EH (cell line): ENCODE measurements at places on chromosomes 6 and 20.

DNA sequence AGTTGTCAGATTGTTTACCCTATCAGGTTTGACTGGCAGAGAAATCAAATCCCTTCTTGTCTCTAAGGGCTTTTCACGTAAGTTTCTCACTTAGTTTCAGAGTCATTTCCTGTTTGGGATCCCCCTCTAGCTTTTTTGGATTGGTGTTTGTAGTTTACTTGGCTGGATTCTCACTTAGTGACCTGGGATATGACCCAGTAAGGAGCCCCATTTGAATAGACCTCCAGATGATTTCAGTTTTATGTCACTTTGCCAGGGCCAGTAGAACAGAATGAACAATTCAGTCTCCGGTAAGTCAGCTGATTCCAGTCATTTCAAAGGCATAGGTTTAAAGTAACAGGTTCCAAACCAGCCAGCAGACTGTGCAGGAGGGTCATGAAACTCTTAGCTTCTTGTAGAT is 8.2 kb downstream of the FAM135A start:
- DNase-seq = no peak

GRCh38 chr6:47922391-47922790 is 140.6 kb downstream of the OPN5 start:
- DNase-seq = no peak

DNA sequence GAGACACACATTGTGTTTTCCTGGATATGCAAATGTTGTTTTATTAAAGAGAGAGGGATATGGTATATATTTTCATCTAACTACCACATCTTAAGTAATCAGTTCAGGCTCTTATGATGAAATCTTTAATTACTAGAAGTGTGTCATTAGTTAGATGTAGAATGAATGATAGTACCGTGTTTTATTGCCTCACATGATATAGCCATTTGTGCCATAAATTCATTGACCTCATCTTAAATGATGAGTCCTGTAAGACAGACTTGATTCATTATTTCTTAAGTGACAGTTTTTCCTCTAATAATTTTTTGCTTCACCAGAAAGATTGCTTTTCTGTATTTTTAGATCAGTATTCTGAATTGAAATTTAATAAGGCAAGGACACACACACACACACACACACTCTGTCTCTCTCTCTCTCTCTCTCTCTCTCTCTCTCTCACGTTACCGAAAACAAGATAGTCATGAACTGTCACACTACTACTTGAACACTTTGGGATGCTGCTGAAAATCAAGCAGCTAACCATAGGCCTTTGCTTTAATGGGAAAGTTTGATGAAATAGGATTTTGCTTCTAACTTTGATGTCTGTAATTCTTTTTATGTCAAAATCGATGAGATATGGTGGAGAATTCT is 140.5 kb downstream of the SOBP start:
- no peak for DNase-seq

- no peak for DNase-seq
Measured at GRCh38 chr20:10954137-10954840, 280.5 kb upstream of the JAG1 start.

DNA sequence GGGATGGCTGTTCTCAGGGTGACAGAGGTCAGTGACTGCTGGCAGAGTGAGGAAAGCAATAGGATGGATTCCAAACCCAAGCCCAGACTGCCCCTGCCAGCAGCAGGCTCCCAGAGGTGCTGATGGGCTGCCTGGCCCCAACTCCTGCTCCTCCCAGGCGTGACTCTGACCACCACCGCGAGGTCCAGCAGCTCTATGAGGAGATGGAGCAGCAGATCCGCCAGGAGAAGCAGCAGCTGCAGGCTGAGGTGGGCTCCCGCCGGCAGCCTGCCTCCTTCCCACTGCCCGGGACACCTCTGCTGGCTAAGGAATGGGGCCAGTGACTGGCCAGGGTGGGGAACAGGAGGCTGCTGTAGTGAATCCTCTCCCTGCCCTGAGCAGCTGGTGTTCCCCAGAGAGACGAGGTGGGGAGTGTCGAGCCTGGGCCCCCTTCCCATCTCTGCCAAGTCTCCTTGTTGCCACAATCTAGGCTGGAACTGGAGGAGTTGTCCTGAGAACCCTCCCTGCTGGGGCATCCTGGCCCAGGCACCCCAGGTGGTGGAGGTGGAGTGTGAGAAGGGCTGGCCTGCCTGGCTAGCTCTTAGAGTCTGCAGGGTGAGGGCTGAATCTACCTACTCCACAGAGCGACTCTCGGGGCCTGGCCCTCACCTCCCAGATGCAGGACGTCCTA is 20.4 kb downstream of the RAB44 start:
- DNase-seq = no peak

- DNase-seq = no peak
Measured at GRCh38 chr6:91653895-91654294, 1067.0 kb upstream of the MAP3K7 start.

- DNase-seq = no peak
Measured at GRCh38 chr6:149492798-149493343, 8.1 kb upstream of the ZC3H12D start.

- no peak for DNase-seq
Measured at GRCh38 chr20:36320898-36321695, 15.0 kb downstream of the DLGAP4 start.

- DNase-seq = no peak
Measured at GRCh38 chr6:18102783-18103509, 19.5 kb downstream of the NHLRC1 start.

- no peak for DNase-seq
Measured at GRCh38 chr6:168226061-168226752, 93.4 kb downstream of the DACT2 start.

DNA sequence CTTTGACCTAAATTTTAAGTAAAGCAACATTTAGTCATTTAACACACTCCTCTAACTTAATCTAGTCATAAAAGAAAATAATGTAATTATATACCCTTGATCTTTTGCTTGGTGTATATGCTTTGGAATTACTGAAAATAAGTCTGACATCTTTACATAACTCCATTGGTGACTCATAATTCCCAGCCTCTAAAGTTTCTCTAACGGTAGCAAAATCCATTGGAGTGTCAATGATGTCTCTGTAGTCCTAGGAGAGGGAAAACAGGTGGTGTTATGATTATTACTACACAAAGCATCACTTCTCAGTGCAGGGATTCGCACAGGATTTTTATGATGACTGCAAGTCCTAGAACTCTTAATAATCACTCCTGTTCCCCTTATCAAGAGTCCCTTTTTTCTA is 80.2 kb downstream of the IRAK1BP1 start:
- DNase-seq = peak; percentile 39

DNA sequence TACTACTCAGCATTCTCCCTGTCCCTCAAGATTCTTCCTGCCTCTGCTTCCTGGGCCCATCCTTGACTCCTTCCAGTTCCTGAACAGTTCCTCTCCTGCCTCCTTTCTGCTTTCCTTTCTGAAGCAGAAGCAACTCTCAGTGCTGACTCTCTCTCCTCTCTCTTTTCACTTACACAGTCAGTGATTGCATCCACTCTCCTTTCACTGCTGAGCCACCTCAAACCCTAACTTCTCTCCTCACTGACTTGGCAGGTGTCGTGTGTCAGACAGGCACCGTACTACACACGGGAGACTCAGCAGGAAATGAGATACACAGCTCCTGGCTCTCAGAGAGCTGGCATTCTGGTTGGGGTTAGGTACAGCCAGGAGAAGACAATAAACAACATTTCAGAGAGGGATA is 5.6 kb downstream of the ABHD16A start:
- no peak for DNase-seq

DNA sequence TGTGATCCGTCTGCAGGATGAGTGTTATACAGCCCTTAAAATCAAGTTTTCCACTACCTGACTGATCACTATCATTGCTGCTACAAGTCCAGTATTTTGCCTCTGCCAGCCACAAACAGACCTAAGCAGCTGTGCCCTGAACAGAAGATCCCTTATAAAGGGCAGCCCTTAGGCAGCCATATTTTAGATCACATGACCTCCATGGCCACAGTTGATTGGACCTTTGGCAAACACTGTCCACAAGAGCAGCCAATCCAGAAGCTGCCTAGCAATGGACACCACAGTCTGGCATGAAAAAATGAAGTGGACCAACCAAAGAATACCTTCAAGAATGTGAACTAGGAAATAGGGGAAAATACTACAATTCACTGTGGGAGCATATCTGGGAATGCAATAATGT is 50.8 kb downstream of the MC3R start:
- DNase-seq = no peak

GRCh38 chr6:167892835-167893815 is 66.4 kb downstream of the AFDN start:
- peak; percentile 31 for DNase-seq

GRCh38 chr6:64270083-64270482 is 634.5 kb downstream of the PHF3 start:
- DNase-seq = no peak

GRCh38 chr20:48474022-48474421 is 353.8 kb downstream of the PREX1 start:
- DNase-seq = no peak

- DNase-seq = no peak
Measured at GRCh38 chr6:167546611-167547327, 221.9 kb downstream of the TTLL2 start.

DNA sequence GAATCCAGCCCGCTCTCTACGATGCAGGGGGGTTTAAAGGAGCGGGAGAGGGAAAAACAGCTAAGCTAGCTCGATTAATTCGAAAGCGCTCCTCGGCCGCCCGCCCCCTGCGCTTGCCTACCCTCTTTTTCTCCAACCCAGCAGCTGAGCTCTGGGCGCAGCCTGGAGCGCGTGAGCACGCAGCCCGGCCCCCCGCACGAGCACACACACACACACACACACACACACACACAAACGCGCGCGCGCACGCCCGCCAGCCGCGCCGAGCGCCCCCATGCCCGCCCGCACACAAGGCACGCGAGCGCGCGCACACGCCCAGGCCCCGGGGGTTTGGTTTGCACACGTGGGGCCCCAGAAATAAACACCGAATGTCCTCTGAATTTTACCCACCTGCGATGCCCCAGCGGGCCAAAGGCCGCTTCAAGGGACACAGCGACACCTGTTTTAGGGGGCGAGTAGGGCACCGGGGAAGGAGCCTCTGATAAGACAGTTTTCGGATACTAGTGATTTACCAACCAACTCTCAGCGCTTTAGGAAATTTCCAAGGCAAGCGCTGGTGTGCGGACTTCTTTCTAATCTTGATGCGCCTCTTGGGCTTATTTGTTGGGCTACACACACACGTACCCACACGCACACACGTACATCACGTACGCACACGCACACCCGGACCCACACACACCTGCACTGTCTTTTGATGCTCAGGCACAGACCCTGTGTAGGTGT is 802 bp upstream of the NRN1 start:
- no peak for DNase-seq

DNA sequence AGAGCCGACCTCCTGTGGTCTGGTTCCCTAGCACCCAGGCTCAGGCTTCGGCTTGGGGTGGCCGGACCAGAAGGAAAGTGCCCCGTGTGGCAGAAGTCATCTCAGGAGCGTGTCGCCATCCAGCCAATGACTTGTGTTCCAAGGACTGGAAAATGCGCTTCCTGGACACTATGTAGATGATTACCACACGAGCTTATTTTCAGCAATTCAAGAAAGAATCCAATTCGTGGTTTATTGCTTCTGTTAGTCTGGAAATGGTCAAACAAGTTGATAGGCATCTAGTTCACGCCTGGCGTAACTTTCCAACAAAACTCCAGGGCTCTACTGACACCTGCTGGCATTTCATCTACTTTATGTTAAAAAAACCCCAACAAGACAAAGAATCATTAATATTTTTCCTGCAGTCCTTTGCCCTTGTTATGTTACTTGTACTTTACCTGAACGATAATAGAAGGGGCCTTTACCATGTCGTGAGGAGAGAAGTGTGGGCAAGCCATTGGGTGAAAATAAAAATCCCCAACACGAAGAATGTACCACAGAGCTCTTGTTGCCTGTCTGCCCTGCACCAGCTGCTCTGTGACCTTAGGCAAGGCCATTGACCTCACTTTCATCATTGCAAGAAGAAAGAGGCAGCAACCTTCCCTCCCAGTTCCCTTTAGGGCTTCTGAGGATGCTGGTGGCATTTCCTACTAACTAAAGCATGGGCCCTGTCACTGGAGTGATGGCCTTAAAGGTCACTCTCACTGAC is 154.7 kb upstream of the LAMP5 start:
- peak; percentile 75 for DNase-seq

DNA sequence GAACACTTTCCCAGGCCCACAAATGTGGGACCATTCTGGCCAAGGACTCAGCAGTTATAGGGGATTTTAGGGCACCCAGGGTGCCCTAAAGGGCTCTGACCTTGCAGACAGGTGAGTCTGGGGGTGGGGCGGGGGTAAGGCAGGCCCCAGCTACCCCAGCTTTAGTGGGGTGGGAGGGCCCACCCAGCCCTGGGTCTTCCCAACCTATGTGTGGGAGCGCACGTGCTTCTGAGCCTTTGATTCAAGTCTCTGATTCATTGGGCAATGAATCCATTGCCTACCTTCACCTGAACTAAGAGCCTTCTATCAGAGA is 958 bp downstream of the SERPINB1 start:
- no peak for DNase-seq
